ENCODE measurements at places on chromosomes 2 and 18.

DNA sequence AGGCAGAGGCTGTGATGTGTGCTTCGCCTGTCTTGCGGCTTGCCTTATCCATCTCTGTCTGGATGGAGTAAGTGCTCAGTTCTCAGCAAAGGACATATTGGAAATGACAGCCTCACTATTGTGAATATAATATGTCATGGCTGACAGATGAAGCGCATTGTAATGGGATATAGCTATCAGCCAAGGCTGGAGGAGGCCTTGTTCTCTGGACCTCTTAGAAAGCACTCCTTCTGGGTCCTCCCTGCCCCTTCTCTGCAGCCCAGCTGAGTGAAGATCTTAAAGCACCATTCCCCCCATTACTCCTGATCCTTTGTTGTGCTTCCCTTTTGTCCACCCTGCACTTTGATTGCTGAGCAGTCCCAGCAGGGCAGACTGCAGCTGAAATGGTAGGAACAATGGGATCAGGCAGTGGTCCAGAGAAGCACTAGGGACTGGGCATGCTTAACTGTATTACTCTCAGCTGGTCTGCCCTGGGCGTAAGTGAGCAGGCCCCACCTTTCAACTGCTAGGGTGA is 265.3 kb downstream of the SETBP1 start:
- peak; percentile 49 for DNase-seq

DNA sequence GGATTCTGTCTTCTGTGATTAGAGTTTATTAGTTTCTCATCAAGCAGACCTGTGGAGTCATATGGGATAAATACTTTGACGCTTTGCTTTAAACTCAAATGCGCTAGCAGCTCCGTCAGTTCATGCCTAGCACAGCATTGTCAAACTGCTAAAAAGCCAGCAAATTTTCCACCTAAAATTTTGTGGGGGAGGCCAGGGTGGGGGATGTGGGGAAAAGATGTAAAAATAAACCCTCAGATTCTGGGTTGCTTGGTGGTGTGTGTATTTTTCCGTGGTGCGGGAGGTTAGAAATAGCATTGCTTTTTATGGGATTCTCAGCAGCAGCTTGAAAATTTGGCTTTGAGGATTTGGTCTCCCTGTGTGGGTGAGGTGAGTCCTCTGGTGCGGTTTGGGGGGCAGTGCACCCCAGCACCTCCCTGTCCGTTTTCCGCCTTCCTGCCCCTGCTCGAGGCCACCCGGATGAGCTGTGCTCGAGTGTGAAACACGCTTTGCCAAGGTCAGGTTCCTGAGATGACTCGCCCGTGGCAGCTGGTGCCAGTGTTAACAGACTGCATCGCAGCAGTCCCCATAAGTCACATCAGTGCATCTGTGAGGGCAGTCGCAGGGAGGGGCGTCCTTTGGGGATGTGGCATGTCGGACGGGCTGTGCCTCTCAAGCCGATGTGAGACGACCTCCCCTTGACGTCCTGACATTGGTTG is 65.9 kb downstream of the LDLRAD4 start:
- DNase-seq = peak; percentile 68

GRCh38 chr2:179024445-179024844 is 25.5 kb downstream of the CCDC141 start:
- DNase-seq = no peak

DNA sequence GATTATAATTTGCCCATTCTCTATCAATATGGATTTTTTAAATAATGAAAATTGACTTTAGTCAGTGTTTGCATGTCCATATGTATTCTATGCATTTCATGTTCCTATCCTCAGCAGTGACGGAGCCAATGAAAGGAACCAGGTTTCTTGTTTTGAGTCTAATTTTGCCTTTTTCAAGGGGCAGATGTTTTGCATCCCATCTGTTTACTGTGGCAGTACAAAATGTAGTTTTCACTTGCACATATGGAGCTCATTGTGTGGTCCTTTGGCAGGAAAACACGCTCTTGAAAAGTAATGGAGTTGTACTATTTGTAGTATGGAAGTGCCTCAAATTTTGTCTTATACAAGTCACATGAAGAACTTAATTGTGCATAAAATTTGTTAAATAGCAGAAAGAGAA is 127.8 kb downstream of the AGPS start:
- DNase-seq = no peak

- DNase-seq = no peak
Measured at GRCh38 chr2:16441431-16441830, 224.2 kb downstream of the CYRIA start.

- DNase-seq = no peak
Measured at GRCh38 chr2:3784731-3785130, 81.4 kb downstream of the DCDC2C start.

- DNase-seq = no peak
Measured at GRCh38 chr2:32977228-32977758, 30.5 kb downstream of the LTBP1 start.

- DNase-seq = no peak
Measured at GRCh38 chr2:11711751-11712150, 34.7 kb upstream of the LPIN1 start.

DNA sequence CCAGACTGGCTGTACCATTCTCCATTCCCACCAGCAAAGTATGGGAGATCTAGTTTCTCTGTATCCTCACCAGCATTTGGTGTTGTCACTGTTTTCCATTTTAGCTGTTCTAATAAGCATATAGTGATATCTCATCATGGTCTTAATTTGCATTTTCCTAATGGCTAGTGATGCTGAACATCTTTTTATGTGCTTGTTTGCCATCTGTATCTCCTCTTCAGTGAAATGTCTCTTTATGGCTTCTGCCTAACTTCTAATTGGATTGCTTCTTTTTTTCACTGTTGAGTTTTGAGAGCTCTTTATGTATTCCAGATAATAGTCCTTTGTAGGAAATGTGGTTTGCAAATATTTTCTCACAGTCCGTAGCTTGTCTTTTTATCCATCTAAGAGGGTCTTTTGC is 18.9 kb upstream of the BIN1 start:
- no peak for DNase-seq

- DNase-seq = no peak
Measured at GRCh38 chr2:38030635-38031355, 45.2 kb downstream of the CYP1B1 start.

- DNase-seq = no peak
Measured at GRCh38 chr2:205369813-205370212, 312.5 kb upstream of the NRP2 start.

- no peak for DNase-seq
Measured at GRCh38 chr2:196159221-196159892, 12.0 kb downstream of the STK17B start.

DNA sequence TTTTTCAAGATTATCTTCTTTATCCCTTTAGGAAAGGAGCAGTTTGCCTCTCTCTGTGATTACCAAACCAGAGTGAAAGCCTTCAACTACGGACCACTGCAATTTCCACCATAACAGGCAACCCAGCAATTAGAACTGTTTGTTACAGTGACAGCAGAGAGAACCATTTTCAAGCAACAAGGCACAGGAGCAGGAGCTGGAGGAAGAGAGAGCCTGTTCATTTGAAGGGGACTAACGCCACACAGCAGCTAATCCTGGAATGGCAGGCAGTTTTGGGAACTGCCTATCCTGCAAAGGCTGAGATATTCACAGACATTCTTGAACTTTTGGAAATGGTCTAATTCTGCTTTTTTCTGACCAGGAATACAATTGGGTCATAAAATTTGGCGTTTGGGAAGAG is 1541.9 kb upstream of the PIK3C3 start:
- peak; percentile 63 for DNase-seq

DNA sequence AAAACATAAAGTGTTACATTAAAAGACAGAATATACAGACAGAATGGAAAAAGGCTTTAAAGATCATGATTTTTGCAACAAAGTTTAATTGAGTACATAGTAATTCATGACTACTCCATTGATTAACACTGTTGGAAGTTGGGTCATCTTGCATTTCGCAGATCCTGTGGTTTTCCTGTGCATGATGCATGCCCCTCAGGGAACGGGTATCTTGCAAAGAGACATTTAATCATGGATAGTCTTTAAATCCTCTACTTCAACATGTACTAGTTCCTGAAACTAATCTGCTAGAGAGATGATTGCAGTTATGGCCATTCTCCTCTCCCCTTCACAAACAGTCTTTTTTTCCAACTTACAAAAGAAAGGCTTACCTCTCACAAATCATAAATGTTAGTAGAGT is 155.6 kb upstream of the DSEL start:
- no peak for DNase-seq

GRCh38 chr18:79685281-79685680 is 5.7 kb downstream of the CTDP1 start:
- DNase-seq = no peak

DNA sequence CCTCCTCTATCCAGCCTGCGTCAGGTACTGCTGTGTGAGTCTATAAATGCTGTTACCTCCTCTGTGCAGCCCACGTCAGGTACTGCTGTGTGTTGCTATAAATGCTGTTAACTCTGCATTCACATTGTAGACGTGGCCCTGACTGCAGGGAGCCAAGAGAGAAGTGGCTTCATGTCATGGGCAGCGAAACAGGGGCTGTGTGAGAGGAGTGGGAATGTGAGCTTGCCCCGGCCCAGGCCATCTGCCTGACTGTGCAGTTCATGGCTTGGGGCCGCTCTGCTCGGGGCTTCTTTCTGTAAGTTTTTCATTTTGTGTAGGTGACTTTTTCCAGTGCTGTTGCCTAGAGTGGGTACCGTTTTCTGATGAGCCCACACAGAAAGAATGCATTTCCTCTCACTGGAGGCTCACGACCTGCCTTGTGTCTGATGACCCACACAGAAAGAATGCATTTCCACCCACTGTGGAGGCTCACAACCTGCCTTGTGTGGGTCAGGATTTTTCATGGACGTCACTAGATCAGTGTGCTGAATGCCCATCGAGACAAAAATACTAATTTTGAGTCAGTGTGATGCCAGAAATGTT is 104.5 kb downstream of the SNTG2 start:
- DNase-seq = no peak

- no peak for DNase-seq
Measured at GRCh38 chr2:29009711-29010677, 28.9 kb downstream of the TOGARAM2 start.

DNA sequence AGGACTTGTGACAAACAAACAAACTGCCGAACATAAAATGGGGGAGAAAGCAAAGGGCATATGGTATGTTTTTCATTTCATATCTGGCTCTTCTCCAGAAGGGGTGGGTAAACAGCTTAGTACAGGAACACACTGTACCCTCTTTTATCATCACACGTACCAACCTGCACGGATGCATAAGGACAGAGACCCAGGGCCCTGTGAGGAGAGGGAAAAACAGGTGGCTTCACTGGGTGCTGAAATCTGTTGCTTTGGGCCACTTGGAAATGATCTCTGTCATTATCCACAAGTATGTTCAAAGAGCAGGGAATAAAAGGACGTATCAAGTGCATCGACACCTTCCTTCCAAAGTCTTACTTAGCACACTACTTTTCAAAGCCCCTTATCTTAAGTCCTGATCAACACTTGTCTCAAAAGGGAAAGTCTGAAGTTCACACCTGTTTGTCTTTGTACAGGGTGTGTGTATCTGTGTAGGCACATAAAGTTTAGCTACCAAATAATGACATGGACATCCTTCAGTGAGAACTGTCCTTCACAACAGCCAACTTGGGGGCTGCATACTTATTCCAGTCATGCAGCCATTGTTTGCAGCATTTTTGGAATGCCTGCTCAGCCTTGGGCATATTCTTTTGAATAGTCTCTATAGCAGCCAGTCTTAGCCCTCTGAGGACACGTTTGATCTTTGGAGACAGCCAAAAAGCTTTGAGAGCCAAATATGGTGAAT is 60.6 kb downstream of the IRS1 start:
- DNase-seq = no peak

DNA sequence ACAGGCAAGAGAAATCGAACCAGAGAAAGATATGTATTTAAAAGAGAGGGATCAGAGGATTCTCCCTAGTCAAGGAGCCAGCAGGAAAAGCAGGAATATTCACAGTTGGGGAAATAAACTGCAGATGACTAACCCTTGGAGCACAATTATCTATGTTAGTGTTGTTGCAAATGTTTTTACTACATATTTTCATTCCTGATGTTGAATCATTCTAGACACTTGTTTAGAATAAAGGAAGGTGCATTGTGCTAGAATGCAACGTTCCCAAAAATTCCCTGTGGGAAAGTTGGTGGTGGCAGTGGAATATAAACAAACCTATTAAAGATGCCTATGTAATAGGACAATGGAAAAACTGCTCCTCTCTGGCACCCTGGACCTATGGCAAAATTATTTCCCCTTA is 63.3 kb downstream of the DTNA start:
- DNase-seq = no peak

- DNase-seq = no peak
Measured at GRCh38 chr2:236393581-236393980, 129.4 kb upstream of the ASB18 start.

DNA sequence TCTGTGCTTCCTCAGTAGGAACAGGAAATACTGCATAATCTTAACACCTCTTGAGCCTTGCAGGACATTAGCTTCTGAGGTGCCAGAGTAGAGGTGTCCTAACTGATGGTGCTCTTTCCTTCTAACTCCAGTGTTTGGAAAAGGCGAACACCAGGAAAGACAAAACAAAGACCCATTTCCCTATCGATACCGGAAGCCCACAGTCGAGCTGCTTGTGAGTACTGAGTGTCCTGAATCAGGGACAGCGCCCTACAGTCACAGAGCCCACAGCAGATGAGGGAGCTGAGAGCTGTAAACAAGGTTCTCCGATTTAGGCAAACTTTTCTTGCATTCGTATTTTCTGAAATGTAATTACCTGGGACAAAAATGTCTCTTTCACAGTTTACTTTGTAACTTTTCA is 50.7 kb downstream of the SLC14A2 start:
- DNase-seq = no peak

DNA sequence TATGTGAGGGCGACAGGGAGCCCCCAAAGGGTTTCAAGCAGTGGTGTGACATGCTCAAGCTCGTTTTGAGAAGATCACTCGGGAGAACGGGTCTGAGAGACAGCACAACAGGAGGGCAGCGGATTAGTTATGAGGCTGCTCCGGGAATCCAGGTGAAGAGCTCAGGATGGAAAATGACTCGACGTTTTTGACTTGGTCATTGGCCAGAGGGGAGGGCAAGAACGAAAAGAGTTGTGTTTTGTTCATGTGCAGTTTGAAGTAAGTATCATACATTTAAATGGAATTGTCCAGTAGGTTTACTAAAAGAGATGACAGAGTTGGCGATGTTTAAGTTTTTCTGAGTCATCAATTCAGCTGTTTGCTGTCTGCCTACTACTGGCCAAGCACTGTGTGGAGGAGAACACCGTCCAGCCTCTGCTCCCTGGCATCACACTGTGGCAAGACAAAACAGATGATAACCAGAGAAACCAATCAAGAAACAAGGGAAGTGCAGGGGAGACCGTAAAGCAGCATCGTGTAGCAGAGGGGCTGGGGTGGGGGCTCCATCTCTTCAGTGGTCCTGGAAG is 25.3 kb upstream of the ANXA4 start:
- no peak for DNase-seq

- no peak for DNase-seq
Measured at GRCh38 chr2:225122583-225123486, 80.6 kb upstream of the DOCK10 start.
